Caco-2 (cell line): ENCODE measurements at places on chromosomes 1 and 21. TPM values are rescaled to one million over a fixed set of nuclear protein-coding genes. Genes with fewer than 3 reads are reported as not detected.

NPPA gene
- not detected in 2 replicates for total RNA-seq

IGSF9 gene
- 19.6 and 21.2 TPM in 2 replicates for total RNA-seq

ELAVL4 gene
- not detected in 2 replicates for total RNA-seq

CD1B gene
- not detected in 2 replicates for total RNA-seq

FMO2 gene
- total RNA-seq: not detected in 2 replicates

CCDC185 gene
- total RNA-seq: not detected in 2 replicates

CDKN2C gene
- 2.8 and 3.5 TPM in 2 replicates for total RNA-seq

CD34 gene
- not detected in 2 replicates for total RNA-seq

KRTAP10-2 gene
- total RNA-seq: not detected in 2 replicates

CD1E gene
- not detected in 2 replicates for total RNA-seq

TOMM20 gene
- total RNA-seq: 131 and 137 TPM in 2 replicates

MLLT11 gene
- 0.95 and 1.2 TPM in 2 replicates for total RNA-seq

FCRL2 gene
- not detected in 2 replicates for total RNA-seq

RORC gene
- not detected in 2 replicates for total RNA-seq

PCP4 gene
- total RNA-seq: 4.0 and 4.7 TPM in 2 replicates

GUCA2B gene
- 0.75 TPM in 1 of 2 replicates, not detected in the other for total RNA-seq

MX2 gene
- total RNA-seq: 0.63 and 0.84 TPM in 2 replicates

FCRL4 gene
- not detected in 2 replicates for total RNA-seq

FGR gene
- total RNA-seq: not detected in 2 replicates

FAM78B gene
- total RNA-seq: 0.21 TPM in 1 of 2 replicates, not detected in the other

CYP4X1 gene
- 5.5 and 7.8 TPM in 2 replicates for total RNA-seq

OLFM3 gene
- total RNA-seq: not detected in 2 replicates

PIGR gene
- not detected in 2 replicates for total RNA-seq

CCDC17 gene
- 1.9 and 2.4 TPM in 2 replicates for total RNA-seq

ETV3L gene
- total RNA-seq: not detected in 2 replicates

CCDC181 gene
- 0.23 and 0.42 TPM in 2 replicates for total RNA-seq

BSND gene
- not detected in 2 replicates for total RNA-seq

KRTAP8-1 gene
- not detected in 2 replicates for total RNA-seq

TRPM2 gene
- total RNA-seq: 0.07 and 0.20 TPM in 2 replicates

NBPF4 gene
- total RNA-seq: 0.53 and 0.88 TPM in 2 replicates

CD53 gene
- not detected in 2 replicates for total RNA-seq

SPRR2A gene
- not detected in 2 replicates for total RNA-seq

CYP4A22 gene
- total RNA-seq: not detected in 2 replicates

TMEM51 gene
- total RNA-seq: 24.7 and 25.0 TPM in 2 replicates

SOX13 gene
- total RNA-seq: 31.5 and 34.5 TPM in 2 replicates

TSPAN2 gene
- 6.8 and 6.9 TPM in 2 replicates for total RNA-seq

IQGAP3 gene
- total RNA-seq: 35.8 and 37.6 TPM in 2 replicates

CADM3 gene
- total RNA-seq: not detected in 2 replicates

KCNA3 gene
- not detected in 2 replicates for total RNA-seq

UTS2 gene
- total RNA-seq: 10.8 and 15.0 TPM in 2 replicates

TRAF3IP3 gene
- not detected in 2 replicates for total RNA-seq

PLA2G2D gene
- not detected in 2 replicates for total RNA-seq
